ENCODE measurements at places on chromosomes 13 and 19.

- DNase-seq: no peak
Measured at GRCh38 chr13:65789815-65790214, 1440.3 kb downstream of the PCDH9 start.

DNA sequence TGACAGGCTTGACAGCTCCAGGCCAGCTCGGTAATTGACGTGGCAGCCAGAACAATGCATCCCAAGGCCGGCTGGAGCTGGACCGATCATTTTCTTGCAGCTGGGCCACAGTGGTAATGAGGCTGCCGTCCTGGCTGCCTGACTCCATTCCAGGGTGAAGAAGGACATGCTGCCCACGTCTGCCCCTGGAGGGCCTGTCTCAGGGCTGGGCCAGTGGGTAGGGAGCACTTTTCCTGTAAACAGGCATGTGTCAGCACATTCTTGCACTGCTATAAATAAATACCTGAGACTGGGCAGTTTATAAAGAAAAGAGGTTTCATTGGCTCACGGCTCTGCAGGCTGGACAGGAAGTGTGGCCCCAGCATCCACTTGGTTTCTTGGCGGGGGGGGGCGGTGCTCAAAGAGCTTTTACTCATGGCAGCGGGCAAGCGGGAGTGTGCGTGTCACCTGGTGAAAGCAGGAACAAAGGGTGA, 38.1 kb upstream of the KCTD15 start:
- DNase-seq: no peak

- no peak for DNase-seq
Measured at GRCh38 chr19:47765523-47766358, 12.8 kb upstream of the SELENOW start.

DNA sequence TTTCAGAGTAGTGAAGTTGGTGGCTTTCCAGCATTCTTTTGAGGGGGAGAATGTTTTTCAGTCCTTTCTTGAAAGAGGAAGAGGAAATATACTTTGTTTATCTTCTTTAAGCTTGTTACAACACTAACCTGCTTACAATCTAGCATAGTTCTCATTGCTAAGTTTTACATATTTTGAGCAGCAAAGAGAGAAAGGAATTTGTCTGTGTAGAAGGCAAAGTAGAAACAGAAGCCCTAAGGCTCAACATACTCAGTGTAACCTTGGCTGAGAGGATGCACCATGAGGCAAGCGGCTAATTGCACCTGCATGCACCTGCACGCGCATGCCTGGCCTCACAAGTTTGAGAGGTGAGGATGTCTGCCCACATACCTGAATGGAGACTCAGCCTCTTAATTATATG, 2.2 kb downstream of the FRY start:
- DNase-seq: no peak

- DNase-seq: no peak
Measured at GRCh38 chr19:10921910-10922637, 6.4 kb downstream of the YIPF2 start.

GRCh38 chr13:104875038-104875754, 1660.3 kb downstream of the EFNB2 start:
- no peak for DNase-seq

DNA sequence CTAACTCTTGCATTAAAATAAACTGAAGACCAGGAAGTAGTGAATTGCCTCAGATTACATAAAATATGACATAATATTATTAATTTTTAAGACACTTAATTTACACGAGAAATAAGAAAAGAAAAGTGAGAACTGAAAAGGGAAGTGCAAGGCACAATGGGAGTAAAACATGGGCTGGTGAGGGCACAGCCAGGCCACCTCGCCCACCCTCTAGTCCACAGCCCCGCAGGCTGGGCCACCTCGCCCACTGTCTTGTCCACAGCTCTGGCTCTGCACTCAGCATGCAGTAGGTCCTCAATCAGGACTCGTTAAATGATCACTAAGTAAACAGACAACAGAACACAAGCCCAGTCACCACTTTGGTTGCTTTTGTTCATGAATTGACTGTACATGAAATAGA, 67.8 kb upstream of the ARHGEF7 start:
- no peak for DNase-seq

GRCh38 chr13:105377452-105377851, 1158.0 kb downstream of the EFNB2 start:
- DNase-seq: no peak

- no peak for DNase-seq
Measured at GRCh38 chr13:98507282-98507797, 69.6 kb downstream of the STK24 start.

- DNase-seq: no peak
Measured at GRCh38 chr13:73722120-73722519, 412.1 kb downstream of the KLF12 start.

DNA sequence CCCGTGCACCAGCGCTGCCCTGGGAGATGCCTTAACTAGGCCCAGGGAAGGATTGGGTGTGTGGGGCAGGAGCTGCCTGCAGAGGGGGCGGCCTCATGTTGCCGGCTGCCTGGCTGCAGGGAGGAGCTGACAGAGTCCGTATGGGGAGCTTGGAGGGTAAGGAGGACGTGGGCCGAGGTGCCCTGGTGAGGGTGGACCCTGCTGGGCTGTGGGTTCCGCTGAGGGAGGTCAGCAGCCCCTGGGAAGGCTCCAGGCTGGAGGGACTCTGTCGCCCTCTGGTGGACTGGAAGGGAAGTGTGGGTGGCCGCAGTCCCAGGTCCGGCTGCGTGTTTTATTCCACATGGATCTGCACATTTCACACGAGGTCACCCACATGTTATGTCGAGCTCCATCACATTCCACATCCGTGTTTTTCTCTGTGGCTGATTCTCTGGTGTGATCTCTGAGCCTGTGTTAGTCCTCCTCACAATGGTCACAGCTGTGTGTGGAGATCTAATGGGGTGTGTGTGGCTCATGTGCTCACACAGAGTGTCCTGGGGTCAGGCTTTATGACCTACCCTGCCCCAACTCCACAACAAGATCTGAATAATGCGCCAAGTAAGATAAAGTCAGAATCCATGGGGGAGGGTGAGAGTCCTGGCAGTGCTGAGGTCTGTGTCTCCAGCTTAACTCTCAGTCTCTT, 1.8 kb upstream of the CEACAM8 start:
- DNase-seq: no peak

GRCh38 chr13:109840201-109840892, 54.0 kb upstream of the IRS2 start:
- no peak for DNase-seq

DNA sequence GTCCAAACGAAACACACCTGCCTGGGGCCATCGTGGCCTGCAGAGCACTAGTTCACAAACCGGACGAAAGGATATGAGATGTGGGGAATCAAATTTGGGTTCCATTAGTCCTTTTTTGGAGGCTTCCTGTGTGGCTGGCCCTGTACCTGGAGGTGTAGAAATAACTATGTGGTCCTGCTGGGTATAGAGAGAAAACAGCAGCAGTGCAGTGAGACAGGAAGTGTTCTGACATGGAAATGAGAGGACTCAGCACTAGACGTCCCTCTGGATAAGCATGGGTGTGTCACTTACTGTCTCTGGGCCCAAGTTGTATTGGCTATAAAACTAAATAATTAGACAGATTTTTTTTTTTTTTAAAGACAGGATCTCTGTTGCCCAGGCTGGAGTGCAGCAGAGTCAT, 12.3 kb downstream of the KDELR1 start:
- DNase-seq: no peak

DNA sequence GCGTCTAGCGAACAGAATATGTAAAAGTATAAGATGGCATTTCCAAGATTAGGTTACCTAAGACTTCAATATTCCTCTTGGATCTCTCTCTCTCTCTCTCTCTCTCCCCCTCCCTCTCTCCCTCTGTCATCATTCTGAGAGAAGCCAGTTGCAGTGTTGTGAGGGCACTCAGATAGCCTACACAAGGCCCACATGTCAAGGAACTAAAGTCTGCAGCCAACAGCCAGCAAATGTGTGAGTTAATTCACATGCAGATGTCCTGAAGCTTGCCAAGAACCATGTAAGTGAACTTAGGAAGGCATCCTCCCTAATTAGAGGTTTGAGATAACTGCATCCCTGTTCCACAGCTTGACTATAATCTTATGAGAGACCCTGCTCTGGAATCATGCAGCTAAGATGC, 822.9 kb upstream of the PRR20A start:
- DNase-seq: no peak

DNA sequence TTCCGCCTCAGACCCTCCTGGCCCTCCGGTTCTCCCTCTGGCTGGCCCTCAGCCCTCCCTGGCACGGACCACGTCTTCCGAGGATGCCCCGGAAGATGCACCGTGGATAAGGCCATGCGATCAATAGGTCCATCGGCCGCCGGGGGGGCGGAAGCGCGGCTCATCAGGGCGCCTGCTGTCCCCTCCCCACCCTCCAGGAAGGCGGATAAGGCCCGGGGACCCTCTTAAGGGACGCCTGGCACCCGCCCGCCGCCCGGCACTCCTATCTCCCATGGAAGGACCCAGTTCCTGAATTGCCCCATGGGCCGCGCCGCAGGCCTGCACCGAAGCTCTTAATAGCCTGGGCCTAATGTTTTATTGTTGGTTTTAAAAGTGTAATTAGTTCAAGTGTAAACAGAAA, 46.2 kb upstream of the TCF3 start:
- DNase-seq: no peak

DNA sequence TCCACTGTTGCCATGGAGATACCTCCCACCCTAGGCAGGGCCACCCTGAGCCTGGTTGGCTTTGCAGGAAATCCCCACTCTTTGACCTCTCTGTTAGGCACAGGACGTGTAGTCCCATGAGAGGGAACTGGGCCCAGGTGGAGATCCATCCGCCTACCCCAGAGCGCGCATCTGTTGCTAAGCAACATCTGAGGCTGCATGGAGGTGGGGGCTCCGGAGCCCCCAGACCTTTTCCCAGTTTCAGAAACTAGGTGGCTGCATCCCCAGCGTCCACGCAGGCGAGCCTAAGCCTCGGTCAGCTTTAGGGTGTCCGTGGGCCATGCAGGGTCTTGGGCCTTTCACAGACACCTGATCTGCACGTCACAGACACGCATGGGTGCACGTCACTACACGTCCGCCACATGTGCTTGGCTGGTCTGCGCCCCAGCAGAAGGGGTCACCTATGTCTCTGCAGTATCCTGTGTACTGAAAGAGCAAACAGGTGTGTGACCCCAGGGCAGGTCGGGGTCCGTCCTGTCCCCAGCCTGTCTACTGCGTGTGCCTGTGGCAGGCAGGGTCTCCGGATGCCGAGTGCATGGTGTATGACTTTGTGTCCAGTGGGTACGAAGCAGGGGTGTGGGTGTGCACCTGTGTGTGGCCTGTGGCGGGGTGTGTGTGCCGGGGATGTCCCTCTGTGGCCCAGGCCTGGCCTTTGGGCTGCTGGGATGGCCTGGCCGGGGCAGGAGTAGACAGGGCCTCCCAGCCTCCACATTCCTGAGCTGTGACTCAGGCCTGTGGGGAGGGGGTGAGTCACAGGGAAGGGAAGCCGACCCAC, 4.1 kb upstream of the CIRBP start:
- DNase-seq: no peak

DNA sequence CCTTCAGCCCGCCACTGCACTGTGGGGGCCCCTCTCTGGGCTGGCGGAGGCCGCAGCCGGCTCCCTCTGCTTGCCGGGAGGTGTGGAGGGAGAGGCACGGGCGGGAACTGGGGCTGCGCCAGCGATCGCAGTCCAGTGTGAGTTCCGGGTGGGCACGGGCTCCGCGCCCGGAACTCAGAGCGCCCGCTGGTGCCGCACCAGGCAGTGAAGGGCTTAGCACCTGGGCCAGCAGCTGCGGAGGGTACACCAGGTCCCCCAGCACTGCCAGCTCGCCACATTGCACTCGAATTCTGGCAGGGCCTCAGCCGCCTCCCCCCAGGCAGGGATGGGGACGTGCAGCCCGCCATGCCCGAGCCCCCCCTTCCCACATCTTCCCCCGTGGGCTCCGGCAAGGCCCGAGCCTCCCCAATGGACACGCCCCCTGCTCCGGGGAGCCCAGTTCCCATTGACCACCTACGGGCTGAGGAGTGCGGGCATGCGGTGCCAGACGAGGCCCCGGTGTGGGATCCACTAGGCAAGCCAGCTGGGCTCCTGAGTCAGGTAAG, 135.9 kb upstream of the RFC3 start:
- no peak for DNase-seq

DNA sequence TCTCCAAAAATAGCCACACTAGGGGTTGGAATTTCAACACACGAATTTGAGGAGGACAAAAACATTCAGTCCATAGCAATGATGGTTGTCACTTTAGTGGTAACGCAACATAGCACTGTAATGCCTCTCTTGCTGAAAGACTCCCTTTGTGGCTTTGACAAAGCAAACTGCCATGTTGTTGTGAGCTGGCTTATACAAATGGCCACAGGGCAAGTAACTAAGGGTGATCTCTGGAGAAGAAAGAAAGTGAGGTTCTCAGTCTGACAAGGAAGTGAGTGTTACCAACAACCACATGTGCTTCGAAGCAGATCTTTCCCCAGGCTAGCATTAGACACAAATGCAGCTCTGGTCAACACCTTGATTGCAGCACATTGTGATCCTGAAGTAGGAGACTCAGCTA, 79.1 kb upstream of the PCDH17 start:
- DNase-seq: no peak

DNA sequence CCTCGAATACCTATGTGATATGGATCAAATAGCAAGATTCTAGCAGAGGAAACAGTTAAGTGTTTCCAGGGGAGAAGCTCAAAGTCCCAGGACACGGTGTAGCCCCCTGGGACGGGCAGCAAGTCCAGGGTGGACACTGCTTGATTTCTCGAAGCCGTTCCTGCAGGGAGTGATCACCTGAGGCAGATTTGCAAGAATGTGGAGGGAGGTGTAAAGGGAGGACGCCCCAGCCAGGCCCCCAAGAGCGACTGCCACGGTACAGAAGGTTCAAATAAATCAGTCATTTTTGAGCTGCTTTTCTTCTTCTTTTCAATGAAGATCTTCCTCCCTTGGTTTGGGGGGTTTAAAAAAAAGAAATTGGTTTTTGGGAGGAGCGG, 41.4 kb downstream of the KLF2 start:
- no peak for DNase-seq

DNA sequence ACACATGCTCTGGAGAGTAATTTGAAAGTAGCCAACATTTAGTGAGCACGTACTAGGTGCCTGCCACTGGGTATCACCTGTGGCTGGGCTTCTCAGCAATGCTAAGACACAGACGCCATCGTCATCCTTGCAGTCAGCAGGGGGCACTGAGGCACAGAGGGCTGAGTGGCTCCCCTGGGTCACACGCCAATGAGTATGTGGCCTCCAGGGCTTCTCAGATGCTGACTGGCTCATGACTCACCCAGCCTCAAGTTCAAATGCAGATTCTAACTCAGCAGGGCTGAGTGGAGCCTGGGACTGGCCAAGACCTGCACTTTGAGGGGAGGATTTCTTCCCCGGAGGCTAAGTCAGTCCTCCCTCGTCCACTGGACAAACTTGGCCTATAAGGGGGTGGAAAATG, 115.1 kb upstream of the CACNA1A start:
- peak; percentile 3 for DNase-seq

- no peak for DNase-seq
Measured at GRCh38 chr13:52454459-52454819, 839 bp upstream of the CKAP2 start.

GRCh38 chr19:46980761-46981160, 38.9 kb upstream of the NPAS1 start:
- no peak for DNase-seq

Measured in activated CD8-positive, alpha-beta memory T cell treated with anti-CD3 and anti-CD28 coated beads for 4 hours (primary cell).